Dermis lymphatic vessel endothelial cell (primary cell): ENCODE measurements at places on chromosomes 3 and 15. TPM values are rescaled to one million over a fixed set of nuclear protein-coding genes. Genes with fewer than 3 reads are reported as not detected.

The KLHL6 gene
- total RNA-seq = 0.26 and 0.33 TPM in 2 replicates

The DCBLD2 gene
- 23.5 and 33.7 TPM in 2 replicates for total RNA-seq

The MST1R gene
- 0.11 and 0.52 TPM in 2 replicates for total RNA-seq

The RLBP1 gene
- not detected in 2 replicates for total RNA-seq

The PLSCR5 gene
- total RNA-seq = not detected in 2 replicates

The EFHB gene
- 0.22 and 0.34 TPM in 2 replicates for total RNA-seq

The ZDHHC19 gene
- total RNA-seq = not detected in 2 replicates

The IFT57 gene
- total RNA-seq = 33.7 and 41.3 TPM in 2 replicates

The RSL24D1 gene
- total RNA-seq = 67.9 and 98.2 TPM in 2 replicates

The PLSCR2 gene
- not detected in 2 replicates for total RNA-seq

The TERC gene
- total RNA-seq = 47.0 and 112 TPM in 2 replicates

The ALDH1A2 gene
- total RNA-seq = 25.0 and 83.2 TPM in 2 replicates

The PODXL2 gene
- 2.1 and 3.5 TPM in 2 replicates for total RNA-seq

The KNL1 gene
- total RNA-seq = 3.7 and 4.5 TPM in 2 replicates

The FYCO1 gene
- total RNA-seq = 11.0 and 11.3 TPM in 2 replicates

The GOLGA8O gene
- total RNA-seq = 0.22 TPM in 1 of 2 replicates, not detected in the other

The NOX5 gene
- total RNA-seq = under 0.01 and 0.09 TPM in 2 replicates

The CHRM5 gene
- 0.17 and 0.22 TPM in 2 replicates for total RNA-seq

The GOLGA8K gene
- 0.26 and 0.33 TPM in 2 replicates for total RNA-seq
